ENCODE measurements at places on chromosomes 5 and 9. TPM values are rescaled to one million over a fixed set of nuclear protein-coding genes. Genes with fewer than 3 reads are reported as not detected.

Gene AIF1L
- 1.7 TPM for total RNA-seq

Gene GRIA1
- not detected for total RNA-seq

Gene PCDHB12
- not detected for total RNA-seq

Gene CER1
- total RNA-seq: not detected

Gene PALM2AKAP2
- 0.47 TPM for total RNA-seq

Gene PCDHGA12
- 0.03 TPM for total RNA-seq

Gene GPX8
- 34.2 TPM for total RNA-seq

Gene SLC6A3
- 0.97 TPM for total RNA-seq

Gene SCGB3A2
- total RNA-seq: not detected

Gene UBE2B
- total RNA-seq: 68.2 TPM

Gene ISL1
- 0.05 TPM for total RNA-seq

Gene MZB1
- total RNA-seq: not detected

Gene HMMR
- 21.5 TPM for total RNA-seq

Gene TXNDC8
- not detected for total RNA-seq

Gene ZNF608
- 0.77 TPM for total RNA-seq

Gene TMC1
- 0.03 TPM for total RNA-seq

Gene GARNL3
- total RNA-seq: 2.4 TPM

Gene TAL2
- total RNA-seq: 0.20 TPM

Gene AMBP
- total RNA-seq: 7.8 TPM

Gene PDLIM4
- 0.45 TPM for total RNA-seq

Gene ZNF883
- total RNA-seq: 0.85 TPM

Gene PCDHGB5
- 2.4 TPM for total RNA-seq

Gene ADAM19
- total RNA-seq: 8.9 TPM

Gene TICAM2
- total RNA-seq: 1.6 TPM

Gene ARL10
- 0.86 TPM for total RNA-seq

Gene SLC23A1
- total RNA-seq: 1.5 TPM

Gene DDX4
- not detected for total RNA-seq

Gene CDH9
- not detected for total RNA-seq

Gene SH3RF2
- total RNA-seq: 2.4 TPM

Gene GOLGA2
- total RNA-seq: 52.6 TPM

Gene GABBR2
- total RNA-seq: 0.49 TPM

Gene SPINK13
- total RNA-seq: not detected

Gene SLC4A9
- not detected for total RNA-seq

Gene GALT
- 15.0 TPM for total RNA-seq

Gene NTRK2
- not detected for total RNA-seq

Gene PIP5K1B
- total RNA-seq: not detected

Gene TMEM252
- total RNA-seq: not detected

Gene ADAMTSL2
- not detected for total RNA-seq
